ENCODE measurements at places on chromosomes 2 and 18.

GRCh38 chr2:198815626-198816025, 642.1 kb downstream of the SATB2 start:
- no peak for DNase-seq

GRCh38 chr2:7900593-7900992, 781.3 kb upstream of the ID2 start:
- DNase-seq: peak; percentile 46

DNA sequence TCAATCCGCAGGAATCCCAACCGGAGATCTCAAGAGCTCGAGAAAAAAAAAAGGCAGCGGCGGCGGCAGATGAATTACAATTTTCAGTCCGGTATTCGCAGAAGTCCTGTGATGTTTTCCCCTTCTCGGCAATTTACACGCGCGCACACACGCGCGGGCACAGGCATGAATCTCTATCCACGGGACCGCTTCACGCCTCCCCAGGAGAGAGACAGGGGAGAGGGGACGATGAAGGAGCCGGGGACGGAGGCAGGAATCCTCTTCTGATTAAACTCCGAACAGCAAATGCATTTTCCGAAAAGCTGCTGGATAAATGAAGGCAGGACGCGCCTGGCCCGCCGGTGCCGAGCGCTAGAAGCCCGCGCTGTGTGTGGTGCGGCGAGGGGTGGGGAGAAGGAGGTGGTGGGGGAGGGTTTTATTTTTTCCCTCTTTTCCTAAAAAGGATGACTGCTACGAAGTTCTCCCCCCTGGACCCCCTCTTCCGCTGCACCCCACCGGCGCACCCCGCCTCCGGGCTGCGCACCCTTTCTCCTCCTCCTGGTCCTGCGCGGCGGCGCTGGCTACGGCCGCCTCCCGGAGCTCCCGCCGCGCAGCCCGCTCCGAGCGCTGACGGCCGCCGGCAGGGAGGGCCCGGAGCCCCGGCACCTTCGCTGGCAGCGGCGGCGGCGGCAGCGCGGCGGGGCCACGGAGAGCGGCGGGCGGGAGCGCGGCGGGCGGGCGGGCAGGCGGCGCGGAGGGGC, at the start of gene BCL2:
Gene BCL2 (minus strand): TSS at position 387 of the 740 bp plus-strand sequence.
- peak; percentile 59 for DNase-seq

DNA sequence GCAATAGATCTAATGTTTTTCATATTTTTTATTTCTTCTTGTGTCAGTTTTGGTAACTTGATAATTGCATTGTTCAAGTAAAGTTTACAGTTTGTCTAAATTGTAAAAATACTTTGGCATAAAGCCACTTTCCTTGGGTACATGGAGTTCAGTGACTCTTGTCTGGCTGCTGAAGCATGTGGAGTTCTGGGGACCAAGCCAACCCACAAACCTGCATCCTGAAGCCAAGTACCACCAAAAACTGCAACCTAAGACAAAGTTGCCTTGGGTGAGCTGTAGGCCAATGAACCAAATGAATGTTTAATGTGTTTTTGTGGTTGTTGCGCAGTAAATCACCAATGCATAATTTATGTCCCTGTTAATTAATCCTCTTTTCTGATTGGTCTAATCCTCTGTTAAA, 872.6 kb downstream of the BCL11A start:
- no peak for DNase-seq

DNA sequence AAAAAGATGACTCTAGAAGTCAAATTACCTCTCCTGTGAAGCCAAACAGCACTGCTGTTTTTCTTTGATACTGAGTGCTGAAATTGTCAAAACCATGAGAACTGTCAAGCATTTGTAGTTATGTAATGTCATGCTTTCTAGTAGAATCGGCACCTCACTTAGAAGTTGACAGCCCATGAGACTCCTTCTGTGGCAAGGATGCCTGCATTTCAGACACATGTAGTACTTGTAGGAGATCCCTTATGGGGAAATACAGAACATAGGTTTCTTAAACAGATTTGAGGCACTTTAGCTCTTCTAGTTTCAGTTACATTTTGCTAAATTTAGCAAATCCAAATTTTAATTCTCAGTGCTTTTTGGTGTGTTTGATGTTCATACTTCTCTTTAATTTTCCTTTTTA, 15.7 kb downstream of the ZNF407 start:
- no peak for DNase-seq

Measured in activated CD4-positive, alpha-beta T cell treated with anti-CD3 and anti-CD28 coated beads, Interleukin-10, Interleukin-2, amounts not matched to agents 100 ng/mL and 50 ng/mL, durations not matched to agents 16 hours and 8 hours (primary cell).